ENCODE measurements at places on chromosomes 4 and X.
A peak's percentile ranks its signal among the peaks of the same experiment; 100 is the strongest.

DNA sequence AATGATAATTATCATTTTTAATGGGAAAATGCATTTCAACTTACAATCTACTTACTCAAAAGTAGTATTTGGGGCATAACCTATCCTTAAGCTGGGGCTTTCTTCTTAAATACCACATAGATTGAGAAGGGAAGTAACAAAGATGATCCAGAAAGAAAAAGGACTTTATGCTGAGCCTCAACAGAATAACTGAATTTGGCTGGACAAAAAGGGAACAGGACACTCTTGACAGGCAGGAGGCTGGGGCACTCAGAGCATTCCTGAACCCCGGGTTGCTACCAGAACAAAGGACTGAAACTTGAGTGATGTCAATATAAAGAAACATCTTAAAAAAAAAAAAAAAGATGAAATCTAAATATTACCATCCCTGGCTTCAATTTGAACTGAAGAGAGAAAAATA lies 23.9 kb downstream of the RELL1 start:
- DNase-seq, result no peak

DNA sequence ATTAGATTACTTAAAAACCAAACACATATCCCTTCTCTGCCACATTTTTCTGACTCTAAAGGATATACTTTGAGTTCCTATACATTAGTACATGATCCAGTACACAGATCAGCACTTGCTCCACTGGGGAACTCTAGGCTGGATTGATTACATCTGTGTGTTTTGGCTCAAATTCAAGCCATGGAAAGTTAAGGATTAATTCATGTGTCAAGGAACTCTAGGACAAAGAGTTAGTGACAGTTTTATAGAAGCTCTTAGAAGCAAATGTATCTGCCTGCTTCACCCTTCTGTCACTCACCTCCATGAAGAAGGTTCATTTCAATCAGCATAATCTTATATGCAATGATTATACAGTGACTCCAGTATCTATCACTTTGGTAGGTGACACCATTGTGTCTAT lies 43.2 kb downstream of the SCFD2 start:
- no peak for DNase-seq

GRCh38 chrX:39705290-39705689 lies 392.5 kb downstream of the BCOR start:
- DNase-seq, result peak; percentile 50

DNA sequence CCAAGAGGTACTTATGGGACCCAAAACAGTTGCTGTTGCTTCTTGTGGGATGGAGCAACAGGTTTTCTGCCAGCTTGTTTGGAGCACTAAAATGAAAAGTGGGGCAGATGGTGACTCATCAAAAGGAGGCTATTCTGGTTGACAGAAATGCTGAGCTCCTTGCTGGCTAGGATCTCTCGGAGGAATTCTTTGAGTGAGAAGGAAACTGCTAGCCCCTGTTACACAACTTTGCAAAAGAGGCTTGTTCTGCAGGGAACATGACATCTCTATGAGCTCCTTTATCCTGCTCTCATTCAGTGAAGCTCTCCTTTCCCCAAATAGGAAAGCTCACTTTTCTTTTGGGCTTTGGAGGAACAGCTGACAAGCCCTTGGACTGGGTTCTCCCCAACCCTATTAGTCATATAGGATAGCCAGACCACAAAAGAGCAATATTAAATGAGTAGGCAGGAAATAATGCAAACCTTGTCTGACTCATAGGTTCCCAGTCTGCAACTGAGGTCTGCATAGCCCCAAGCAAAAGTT lies 108.3 kb downstream of the CDS1 start:
- DNase-seq, result no peak

DNA sequence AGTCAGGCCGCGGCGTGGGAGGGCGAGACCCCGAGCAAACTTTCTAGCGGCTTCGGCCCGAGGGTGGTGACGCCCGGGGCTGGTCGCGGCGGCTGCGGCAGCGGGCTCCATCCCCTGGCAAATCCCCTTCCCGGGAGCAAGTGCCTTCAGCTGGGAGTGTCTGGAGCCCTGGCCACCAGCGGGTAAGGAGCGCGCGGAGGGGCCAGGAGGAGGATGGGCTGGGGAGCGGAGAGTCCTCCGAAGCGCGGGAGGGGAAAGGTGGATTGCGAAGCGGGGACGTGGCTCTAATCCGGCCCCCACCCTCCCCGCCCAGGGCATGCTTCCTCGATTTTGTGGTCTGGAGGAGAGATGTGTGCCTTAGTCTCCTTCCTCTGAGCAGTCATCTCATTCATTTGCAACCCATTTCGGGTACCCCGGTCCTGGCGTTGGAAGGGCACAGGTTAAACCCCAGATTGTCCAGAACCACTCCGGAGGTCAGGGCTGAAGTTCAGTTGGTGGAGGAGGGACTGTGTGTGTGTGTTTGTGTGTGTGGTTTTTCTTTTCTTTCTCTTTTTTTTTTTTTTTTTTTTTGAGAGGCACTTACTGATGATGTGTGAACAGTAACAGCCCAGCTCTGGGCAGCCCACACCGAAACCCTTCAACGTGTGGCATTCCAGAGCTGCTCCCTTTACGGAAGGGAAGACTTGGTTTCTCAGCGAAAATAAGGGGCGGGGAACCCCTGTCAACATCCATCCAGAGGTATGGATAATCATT lies 516 bp downstream of the SGMS2 start:
- peak; percentile 61 for DNase-seq

- DNase-seq, result no peak
Measured at GRCh38 chr4:2336659-2337058, 74.8 kb upstream of the MXD4 start.

GRCh38 chr4:132809298-132810032 lies 339.6 kb upstream of the PCDH10 start:
- DNase-seq, result no peak

DNA sequence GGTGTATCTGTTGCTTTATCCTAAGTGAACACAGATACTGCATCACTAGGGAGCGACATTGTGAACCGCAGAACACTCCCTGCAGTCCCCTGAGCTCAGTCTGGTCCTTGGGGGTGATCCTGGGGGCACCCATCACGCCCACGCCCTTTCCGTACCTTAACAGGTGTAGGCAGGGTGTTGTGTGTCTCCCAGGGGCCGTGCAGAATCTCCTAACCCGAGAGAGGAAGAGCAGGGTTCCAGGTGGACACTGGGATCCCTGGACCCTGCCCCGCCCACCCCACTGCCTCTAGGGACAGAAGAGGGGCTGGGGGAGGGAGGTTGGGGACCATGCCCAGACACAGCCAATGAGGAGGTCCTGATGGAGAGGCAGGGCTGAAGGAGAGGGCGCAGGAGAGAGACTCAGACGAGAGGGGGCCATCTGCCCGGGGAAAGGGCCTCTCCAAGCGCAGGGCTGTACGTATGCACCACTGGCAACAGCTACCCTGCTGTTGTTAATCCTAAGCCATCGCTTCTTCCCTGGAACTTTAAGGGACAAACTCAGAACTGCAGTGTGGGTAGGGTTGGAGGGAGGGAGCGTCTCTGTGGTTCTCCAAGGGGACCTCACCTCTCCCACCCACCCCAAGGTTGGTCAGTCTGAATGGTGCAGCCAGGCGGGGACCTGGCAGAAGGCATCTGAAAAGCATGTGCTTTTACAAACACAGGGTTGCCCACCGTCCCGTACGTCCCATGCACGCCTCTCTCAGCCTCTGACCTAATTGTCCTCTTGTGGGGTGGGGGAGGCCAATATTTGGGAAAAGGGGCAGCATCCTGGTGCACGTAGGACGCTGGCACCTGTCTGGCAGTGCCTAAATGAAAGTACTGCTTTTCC lies 2.5 kb downstream of the P2RY8 start:
- DNase-seq, result no peak

GRCh38 chr4:168540086-168540485 lies 43.2 kb downstream of the PALLD start:
- no peak for DNase-seq

GRCh38 chrX:43968359-43968781 lies 4.8 kb downstream of the NDP start:
- no peak for DNase-seq

DNA sequence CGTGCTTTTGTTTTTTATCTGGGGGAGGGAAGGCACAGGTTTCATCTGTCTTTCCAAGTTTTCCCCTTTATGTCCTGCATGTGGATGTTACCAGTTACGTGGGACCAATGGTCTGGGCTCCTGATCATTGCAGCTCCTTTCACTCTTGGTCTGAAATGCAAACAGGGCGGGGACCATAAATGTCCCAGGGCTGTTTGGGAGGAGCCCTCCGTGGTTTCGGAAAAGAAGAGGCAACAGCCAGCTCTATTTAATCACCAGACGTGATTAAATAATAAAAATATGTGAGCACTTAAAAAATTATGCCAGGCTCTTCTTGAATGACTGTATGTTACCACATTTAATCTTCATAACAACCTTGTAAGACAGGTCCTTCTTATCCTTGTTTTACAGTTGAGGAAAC lies 30.8 kb upstream of the C1GALT1C1 start:
- no peak for DNase-seq

DNA sequence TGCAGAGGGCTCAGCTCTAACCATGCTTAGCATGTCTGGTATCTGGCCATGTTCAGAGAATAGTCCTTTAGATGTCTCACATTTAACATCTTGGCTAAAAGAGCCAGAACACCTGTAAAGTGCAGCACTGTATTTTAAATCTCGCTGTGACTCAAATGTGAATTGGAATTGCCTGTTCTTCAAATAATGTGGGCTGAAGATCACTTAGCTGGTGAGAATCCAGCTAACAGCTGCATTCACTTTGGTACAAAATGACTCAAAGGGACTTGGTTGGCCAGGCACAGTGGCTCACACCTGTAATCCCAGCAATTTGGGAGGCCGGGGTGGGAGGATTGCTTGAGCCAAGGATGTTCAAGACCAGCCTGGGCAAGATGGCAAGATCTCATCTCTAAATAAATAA lies 63.5 kb upstream of the PLAC8 start:
- DNase-seq, result no peak

GRCh38 chr4:26073886-26074560 lies 160.0 kb downstream of the SMIM20 start:
- DNase-seq, result no peak

- DNase-seq, result no peak
Measured at GRCh38 chr4:10491401-10491800, 34.2 kb upstream of the ZNF518B start.

DNA sequence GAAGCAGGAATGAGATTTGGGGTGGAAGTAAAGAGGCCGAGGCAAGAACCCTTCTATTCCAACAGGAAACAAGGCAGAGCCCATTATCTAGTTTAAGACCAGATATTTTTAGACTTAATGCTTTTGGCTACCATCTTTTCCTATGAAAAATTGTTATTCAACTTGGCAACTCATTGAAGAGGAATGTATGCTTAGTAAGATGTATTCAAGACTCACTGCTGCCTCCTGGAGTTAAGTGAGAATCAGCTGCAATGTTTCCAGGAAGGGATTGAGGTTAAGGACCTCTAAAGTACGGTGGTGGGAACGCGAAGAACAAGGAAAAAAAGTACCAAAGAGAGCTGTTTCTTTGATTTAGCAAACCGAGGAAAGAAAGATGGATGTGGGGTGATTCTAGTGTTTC lies 89.1 kb downstream of the RAPGEF2 start:
- DNase-seq, result no peak

- peak; percentile 73 for DNase-seq
Measured at GRCh38 chrX:133792198-133792953, 193.0 kb downstream of the GPC3 start.

DNA sequence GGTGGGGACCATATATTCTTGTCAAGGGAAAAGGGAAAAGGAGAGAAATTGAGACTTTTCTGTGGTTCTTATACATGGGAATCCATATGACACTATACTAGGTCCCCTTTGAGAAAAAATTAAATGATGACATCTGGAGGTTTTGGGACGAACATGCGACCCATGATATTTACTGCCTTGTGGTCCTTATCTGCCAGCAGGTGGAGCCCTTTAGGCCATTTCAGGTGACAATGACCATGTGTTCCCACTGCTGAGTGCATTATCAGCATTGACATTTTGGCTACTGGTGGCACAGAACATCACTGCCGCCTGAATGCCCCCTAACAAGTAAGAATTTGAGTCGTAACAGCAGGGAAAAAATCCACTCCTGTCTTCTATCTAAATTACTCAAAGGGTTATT lies 843.4 kb downstream of the FSTL5 start:
- DNase-seq, result no peak

DNA sequence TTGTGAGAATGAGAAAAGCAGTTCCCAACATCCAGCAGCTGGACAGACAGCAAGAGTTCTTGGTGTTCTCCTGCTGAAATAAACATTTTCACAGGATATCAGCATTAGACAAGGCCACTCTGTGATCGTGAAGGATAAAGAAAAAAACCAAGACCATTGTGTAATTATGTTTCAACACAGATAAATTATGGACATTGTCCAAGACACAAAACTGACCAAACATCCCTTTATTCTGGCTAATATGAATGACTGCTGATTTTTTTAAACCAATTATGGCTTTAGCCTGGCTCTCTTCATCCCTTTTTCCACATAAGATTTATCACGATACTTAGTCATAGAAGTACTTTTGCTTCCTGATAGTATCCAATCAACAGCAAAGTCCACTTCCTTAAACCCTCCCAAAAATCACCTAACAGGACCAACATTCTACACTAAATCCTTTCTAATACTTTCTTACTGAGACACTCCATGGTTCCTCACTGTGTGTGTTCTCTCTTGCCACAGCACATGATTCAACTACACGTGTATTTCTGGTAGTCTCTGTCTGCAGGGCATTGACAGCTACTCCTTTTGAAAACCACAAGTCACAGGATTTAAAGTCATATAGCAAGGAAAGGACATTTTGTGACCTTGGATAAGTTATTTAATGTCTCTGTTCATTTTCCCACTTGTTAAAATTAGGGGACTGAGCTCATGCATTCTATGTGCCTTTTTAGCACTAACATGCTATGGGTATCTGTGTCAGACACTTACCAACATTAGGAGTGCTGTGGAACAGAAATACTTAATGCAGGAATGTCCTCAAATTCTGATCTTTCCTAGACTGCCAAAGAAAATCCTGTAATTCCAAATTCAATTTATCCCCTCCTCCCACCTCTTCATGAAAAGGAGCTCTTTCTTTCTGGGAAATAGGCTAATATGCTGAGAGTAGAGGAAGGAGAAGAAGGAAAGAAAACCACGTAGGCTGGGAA lies 137.2 kb upstream of the PGRMC2 start:
- DNase-seq, result no peak

DNA sequence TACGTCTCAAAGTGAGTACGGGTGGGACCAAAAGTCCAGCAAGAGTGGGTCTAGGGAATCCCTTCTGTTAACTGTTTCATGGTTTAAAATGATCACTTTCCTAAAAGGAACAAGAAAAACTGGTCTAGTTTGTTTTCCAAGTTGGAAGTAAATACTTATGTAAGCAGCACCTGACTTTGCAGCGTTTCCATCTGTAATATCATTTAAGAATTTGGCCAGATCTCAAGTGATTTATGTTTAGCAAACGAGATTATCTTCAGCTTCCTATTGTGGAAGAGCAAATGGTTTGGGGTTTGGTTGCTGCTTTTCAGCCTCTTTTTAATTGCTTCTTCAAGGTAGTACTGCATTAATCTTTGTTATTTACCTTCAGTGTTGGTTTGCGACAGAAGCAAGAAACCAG lies 50.4 kb downstream of the FHIP1A start:
- no peak for DNase-seq

DNA sequence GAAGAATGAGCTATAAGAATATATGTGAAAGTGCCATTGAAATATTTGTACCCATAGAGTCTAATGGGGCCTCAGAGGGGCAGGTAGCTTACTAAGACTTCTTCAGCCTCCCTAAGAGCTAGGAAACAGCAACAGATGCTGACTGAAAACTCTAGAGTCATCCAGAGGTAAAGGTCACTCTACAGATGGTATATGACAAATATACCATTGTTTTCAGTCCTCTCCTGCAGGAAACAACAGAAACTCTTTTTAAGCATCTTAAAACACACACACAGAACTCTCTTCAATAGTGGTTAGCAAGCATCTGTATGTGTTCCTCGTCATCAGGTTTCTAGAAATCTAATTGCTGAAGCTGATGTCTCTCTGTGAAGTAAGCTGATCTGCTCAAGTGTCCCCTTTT lies 313.8 kb upstream of the GATB start:
- no peak for DNase-seq

All from colonic mucosa (tissue), 4 donors.